ENCODE measurements at places on chromosomes 11 and 22.

DNA sequence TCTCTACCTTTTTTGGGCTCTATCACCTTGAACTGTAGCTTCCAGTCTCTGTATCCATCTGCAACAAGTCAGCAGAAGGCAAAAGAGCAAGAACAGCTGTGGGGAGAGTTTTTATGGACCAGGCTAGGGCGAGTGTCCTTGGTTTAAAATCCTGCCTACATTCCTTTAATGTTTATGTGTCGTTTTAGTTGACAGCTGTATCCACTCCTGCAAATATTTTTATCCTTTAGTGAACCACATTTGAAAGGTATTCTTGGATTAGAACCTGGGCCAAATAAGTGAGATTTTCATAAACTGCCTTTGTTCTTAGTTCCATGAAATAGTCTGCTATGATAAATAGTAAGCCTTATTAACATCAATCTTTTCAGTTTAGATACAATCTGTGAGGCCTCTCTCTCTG is 712.2 kb downstream of the ETS1 start:
- no peak for DNase-seq

GRCh38 chr11:57496109-57496820 is 19.2 kb downstream of the SLC43A1 start:
- no peak for DNase-seq

DNA sequence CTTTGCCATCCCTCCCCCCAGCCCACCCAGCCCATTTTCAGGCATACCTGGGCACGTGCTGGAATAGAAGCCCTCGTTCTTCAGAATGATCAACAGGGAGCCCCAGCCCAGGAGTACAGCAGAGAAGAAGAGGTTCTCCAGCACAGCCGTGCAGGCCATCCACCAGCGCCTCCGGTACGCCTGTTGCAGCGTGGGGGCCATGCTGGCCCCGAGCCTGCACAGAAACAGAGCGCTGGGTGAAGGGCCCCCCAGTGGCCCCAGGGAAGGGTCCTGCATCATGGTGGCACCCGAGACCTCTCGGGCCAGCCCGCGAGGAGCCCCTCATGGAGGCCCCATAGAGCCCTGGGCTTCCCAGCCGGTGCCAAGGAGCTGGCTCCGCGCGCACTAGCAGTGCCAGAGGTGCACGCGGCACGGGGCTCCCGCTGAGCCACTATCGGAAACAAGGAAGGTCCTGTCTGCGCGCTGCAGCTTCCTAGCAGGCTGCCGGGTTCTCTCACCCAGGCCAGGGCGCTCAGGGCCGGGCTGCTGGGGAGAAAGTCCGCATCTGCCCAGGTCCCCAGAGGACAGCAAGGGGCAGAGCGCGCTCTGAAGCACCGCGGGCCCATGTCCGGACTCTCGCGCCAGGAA is 1.5 kb downstream of the SLC43A1 start:
- no peak for DNase-seq

GRCh38 chr11:87473174-87473573 is 435.4 kb downstream of the TMEM135 start:
- DNase-seq = no peak

- peak; percentile 57 for DNase-seq
Measured at GRCh38 chr11:5624489-5625279, at the start of gene TRIM34. TSS of gene TRIM34 (plus strand) at chr11:5625001. CDS start at chr11:5632332, 7,331 bp downstream.

DNA sequence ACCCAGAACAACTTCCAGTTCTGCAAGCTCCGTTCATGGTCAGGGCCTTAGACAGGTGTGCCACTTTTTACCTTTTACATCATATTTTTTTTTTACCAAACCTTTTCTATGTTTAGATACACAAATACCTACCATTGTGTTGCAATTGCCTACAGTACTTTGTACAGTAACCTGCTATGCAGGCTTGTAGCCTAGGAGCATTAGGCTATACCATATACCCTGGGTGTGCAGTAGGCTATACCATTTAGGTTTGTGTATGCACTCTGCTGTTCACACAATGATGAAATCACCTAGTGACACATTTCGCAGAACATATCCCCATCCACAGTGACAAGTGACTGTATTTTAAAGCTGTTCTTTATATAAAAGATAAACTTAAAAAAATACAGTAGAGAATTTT is 29.6 kb downstream of the APIP start:
- DNase-seq = no peak

GRCh38 chr11:95650276-95650675 is 139.3 kb downstream of the FAM76B start:
- no peak for DNase-seq

DNA sequence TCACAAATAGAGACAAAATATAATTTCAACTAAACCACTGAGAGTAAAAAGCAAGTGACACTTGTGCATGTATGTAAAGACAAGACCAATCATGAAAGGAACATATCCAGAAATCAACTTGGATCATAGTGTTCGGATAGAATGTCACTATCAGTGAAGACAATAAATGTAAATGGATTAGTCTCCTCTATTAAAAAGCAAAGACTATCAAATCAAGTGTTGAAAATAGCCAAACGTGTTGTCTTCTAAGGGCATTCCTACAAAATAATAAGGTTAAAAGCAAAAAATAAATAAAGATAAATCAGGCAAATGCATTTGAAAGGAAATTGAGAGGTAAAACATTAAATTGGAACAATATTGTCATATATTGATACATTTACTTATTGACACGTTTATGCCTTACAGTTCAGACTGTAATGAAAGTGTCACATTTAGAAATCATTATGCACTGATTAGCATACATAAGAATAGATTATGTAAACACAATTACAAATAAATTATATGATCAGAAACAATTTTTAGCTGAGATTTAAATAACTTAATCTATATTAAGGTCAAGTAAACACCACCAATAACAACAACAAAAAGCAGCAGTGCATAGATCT is 1100.1 kb downstream of the BRD1 start:
- no peak for DNase-seq

DNA sequence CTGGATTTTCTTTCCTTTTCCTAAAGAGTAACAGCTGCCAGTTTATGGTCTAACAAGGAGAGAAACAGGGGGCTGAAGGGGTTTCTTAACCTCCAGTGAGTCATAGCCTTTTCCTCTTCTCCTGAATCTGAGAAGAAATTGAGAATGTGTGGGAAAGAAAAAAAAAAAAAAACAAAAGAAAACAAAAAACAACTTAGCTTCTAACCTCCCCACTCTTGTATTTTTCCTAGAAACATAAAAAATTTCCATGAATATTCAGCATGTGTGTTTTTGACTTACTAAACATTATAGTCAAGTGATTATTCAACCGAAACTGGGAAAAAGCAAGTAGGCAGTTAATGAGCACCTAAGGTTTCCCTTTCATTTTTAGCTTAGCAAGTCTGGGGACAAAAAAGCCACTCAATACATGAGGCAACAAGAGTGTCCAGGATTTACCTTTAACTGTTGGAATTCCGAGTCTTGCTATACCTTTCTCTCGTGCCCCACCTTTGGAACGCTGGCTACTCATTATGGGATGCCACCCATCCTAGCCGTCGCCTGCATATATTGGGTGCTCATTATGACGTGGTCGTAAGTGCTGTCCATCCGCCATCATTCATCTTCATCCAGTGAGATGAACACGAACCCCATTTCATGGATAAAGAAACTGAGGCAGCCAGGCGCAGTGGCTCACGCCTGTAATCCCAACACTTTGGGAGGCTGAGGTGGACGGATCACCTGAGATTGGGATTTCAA is 2.4 kb downstream of the ASPHD2 start:
- DNase-seq = no peak

DNA sequence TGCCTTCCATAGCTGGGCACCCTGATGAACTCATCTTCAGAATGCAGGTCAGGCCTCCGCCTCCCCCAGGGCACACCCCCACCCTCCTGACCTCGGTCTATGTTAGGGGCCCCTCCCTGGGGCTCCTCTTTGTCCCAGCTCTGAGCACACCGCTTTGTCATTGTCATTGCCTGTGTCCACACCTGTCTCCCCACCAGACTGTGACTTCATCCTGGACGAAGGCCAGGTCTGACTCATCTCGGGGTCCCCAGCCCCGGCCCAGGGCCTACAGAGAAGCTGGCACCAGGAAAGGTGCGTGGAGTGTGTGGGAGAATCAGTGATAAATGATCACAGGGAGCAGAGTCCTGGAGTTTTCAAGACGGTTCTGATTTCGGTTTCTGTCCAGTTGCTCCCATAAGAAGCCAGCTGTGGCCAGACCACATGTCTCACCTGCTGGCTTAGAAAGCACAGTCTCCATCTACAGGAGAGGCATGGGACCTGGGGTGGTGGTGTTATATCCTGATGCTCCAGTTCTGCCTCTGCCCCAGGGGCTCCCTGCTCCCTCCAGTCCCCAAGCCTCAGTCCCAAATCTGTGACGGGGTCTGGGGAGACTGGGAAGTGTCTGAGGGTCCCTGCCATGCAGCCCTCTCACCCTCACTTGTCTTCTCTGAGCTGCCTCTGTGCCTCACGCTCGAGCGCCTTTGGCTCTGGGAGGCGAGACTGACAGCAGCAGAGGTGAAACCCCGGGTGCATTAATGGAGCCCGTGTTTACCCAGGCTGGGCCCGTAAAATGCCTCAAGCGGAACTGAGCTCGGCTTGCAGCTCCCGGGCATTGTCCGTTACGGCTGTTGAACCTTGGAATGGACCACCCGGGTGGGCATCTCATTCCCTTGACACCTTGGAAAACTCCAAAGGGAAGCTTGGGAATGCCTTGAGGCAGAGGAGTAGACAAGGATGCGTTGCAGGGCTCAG is 85.5 kb upstream of the WNT11 start:
- DNase-seq = peak; percentile 25

DNA sequence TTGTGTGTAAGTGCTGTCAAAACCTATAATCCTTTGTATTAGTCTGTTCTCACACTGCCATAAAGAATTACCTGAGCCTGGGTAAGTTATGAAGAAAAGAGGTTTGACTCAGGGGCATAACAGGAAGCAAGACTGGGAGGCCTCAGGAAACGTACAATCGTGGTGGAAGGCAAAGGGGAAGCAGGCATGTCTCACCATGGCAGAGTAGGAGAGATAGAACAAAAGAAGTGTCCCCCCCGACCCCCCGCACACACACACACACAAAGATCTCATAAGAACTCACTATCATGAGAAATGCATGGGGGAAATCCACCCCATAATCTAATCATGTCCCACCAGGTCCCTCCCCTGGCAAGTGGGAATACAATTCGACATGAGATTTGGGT is 2.3 kb upstream of the USP28 start:
- no peak for DNase-seq

- DNase-seq = no peak
Measured at GRCh38 chr22:40043081-40043480, 48.3 kb downstream of the FAM83F start.

Measured in left renal pelvis (tissue), 4 donors.